RPMI7951 (cell line): ENCODE measurements at places on chromosomes 2 and 18.

DNA sequence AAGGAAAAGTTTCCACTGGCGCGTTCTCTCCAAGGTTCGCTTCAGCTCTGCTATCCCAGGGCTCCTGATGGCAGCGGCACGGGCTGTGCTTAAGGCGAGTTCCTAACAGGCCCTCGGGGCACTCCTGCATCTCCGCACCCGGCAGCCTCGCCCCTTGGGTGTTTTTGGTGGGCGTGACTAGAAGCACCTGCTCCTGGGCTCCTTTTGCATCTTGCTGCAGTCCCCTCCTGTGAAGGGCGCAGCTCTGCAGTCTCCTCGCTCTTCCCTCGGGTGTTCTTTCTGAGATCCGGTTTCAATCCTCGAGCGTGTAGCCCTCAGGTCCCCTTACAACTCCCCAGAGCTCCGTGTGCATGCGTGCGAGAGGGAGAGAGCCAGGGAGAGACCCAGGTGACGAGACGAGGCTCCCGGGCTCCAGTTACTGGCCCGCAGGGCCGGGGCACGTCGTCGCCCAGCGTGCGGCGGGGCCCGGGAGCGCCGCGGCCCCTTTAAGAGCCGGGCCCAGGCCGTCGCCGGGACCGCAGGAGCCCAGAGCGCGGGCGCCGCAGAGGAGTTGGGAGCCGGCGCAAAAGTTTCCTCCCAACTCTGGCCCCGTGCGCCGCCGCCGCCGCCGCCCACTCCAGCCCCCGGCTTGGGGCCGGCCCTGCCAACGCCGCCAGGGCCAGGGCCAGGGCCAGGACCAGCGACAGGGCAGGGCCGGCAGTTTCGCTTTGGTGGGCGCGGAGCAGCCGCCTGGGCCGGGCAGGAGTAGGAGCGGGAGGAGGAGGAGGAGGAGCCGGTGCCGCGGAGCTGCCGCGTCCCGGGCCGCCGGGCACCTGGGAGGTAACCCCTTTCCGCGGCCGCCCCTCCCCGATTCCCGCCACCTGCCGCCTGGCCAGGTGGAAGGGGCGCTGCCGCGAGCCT lies at the start of gene PARD3B:
Gene PARD3B (plus strand): TSS at position 515 of the 900 bp plus-strand sequence. CDS start 525 bp downstream, outside the sequence.
- peak; percentile 67 for DNase-seq

DNA sequence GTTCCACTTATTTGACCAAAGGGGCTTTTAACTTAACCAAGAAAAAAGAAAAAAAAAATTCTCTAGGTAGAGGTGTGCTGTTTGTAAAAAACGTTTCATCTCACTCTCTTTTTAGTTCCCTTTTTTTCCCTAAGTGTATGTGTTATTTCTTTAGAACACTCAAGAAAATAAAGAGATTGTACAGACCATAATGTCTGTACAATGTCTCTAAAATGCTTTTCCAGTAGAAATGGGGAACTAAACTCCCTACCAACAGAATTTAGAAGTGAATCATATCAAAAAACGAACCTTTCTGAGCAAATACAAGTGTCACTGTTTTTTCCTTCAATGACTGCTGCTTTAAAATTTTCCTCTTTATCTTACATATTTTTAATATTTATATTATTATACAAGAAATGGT lies 72.0 kb downstream of the CDH7 start:
- DNase-seq: no peak

DNA sequence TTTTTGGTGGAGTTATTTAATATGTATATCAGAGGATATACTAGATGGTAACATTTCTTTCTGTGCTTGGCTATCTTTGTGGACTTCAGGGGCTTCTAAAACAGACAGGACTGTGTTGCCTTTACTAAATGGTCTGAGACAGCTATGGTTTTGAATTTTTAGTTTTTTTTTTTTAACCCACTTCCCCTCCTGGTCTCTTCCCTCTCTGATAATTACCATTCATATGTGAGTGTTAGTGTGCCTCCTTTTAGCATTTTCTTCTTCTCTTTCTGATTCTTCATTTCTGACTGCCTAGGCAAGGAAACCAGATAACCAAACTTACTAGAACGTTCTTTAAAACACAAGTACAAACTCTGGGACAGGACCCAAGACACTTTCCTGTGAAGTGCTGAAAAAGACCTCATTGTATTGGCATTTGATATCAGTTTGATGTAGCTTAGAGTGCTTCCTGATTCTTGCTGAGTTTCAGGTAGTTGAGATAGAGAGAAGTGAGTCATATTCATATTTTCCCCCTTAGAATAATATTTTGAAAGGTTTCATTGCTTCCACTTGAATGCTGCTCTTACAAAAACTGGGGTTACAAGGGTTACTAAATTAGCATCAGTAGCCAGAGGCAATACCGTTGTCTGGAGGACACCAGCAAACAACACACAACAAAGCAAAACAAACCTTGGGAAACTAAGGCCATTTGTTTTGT lies 52.7 kb downstream of the SMAD4 start:
- peak; percentile 15 for DNase-seq

GRCh38 chr2:12005886-12006681 lies 259.7 kb downstream of the LPIN1 start:
- DNase-seq: peak; percentile 80

- no peak for DNase-seq
Measured at GRCh38 chr18:9885170-9886004, at the start of gene TXNDC2. TSS of gene TXNDC2 (plus strand) at chr18:9885973. CDS start at chr18:9886681, 708 bp downstream.

GRCh38 chr2:240981871-240982800 lies 16.3 kb upstream of the SNED1 start:
- no peak for DNase-seq

- DNase-seq: peak; percentile 20
Measured at GRCh38 chr2:118223992-118224894, 136.0 kb downstream of the INSIG2 start.

- no peak for DNase-seq
Measured at GRCh38 chr2:178632729-178633128, 152.5 kb downstream of the PLEKHA3 start.

- DNase-seq: peak; percentile 91
Measured at GRCh38 chr18:10420561-10421352, 33.7 kb upstream of the APCDD1 start.

- DNase-seq: no peak
Measured at GRCh38 chr18:22928339-22928738, 4.8 kb upstream of the RBBP8 start.

DNA sequence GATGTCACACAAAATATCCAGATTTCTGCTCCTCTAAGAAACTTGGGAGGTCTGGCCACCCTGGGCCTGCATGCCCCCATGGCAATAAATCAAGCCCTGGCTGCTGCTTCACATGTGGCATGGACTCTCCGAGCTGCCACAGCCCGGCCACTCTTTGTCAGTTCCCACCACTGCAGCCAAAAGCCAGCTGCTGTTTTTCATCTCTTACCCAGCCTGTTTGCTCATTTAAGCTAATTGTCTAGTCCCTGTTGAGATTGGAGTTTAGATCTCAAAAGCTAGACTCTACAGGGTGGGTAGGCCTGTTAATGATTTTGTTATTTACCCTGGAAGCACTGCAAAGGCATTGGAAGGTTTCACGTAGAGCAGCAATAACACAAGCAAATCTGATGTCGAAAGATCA lies 20.9 kb upstream of the ANXA4 start:
- DNase-seq: no peak

- DNase-seq: peak; percentile 50
Measured at GRCh38 chr18:49621717-49622351, 60.0 kb downstream of the LIPG start.

DNA sequence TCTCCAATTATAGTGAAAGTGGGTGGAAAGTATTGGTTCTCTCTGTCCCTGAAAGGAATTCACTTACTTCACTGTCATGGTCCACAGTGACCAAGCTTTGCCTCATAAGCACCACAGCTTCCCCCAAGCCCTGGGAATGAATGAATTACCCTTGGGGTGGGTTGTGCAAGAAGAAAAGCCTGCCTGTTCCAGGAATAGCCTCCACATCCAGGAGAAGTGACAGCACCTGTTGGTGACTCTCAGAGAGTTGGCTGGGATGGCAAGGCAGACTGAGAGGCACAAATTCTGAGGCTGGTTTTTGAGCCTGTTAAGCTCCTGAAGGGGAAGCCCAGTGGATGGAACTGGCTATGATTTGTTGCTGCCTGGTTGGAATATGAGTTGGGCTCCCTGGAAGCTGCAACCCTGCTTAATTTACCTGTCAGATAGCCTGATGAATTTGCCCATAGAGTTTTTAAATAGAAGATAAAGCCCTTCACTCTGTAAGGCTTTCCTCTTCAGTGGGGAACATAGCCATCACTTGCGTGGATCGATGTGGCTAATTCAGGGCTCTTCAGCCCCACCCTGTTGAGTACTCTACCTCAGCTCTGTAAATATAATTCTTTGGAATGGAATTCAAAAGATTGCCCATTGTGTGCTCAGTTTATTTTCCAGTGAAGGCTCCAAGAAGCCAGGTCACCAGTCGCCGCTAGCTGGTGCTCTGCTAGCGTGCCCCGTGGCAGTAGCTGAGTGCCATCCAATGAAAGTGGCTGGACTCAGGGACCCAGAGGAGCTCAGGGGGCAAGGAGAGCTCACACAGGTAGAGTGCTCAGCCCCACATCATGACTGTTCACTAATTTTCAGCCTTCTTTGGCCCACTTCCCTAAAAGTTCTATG lies 479.3 kb downstream of the IRS1 start:
- no peak for DNase-seq

DNA sequence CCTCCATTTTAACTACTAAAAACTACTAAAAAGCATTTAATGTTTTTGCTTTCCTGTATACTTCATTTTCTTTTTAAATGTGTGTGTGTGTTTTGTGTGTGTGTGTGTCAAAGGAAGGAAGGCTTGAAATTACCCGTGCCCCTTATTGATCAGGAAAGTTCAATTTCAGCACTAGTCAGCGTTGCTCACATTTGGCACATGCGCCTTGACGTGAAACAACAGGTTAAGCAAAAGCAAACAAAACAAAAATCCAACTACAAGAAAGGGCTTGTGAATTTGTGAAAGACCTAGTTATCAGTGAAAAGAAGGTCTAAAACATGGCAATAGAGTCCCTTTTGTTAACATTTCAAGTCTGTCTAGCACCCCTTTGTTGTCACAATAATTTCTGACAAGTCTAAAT lies 72.5 kb downstream of the KCNH7 start:
- DNase-seq: no peak

DNA sequence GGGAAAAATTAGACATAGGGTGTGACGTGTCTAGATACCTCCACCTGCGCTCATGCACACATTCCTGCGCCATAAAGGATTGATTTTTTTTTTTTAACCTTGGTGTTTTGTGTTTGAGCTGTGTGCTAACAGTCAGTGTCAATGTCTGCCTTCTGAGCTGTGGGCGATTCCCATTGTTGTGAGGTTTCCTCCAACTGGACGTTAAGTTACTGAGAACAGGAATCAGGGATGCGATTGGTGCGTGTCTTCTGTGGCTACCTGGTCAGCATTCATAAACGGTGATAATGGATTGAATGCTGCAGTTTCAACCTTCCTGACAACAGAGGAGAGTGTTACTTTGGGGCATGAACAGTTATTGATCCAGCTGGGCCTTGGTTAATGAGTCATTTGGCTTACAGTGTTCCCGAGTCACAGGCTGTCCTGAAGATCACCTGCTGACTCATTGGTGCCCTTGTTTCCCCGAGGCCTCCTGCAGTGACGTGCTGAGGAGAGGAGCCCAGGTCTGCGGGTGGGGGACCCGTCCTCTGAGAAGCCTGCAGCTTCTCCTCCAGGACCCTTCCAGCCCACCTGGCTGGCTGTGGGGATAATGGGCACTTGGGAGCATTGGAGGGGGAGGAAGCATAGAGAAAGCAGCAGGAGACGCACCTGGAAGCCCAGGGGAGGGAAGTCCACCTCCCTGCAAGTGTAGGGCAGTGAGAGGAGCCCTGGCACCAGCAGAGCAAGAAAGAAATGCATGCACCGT lies 25.8 kb upstream of the CABYR start:
- DNase-seq: peak; percentile 48

DNA sequence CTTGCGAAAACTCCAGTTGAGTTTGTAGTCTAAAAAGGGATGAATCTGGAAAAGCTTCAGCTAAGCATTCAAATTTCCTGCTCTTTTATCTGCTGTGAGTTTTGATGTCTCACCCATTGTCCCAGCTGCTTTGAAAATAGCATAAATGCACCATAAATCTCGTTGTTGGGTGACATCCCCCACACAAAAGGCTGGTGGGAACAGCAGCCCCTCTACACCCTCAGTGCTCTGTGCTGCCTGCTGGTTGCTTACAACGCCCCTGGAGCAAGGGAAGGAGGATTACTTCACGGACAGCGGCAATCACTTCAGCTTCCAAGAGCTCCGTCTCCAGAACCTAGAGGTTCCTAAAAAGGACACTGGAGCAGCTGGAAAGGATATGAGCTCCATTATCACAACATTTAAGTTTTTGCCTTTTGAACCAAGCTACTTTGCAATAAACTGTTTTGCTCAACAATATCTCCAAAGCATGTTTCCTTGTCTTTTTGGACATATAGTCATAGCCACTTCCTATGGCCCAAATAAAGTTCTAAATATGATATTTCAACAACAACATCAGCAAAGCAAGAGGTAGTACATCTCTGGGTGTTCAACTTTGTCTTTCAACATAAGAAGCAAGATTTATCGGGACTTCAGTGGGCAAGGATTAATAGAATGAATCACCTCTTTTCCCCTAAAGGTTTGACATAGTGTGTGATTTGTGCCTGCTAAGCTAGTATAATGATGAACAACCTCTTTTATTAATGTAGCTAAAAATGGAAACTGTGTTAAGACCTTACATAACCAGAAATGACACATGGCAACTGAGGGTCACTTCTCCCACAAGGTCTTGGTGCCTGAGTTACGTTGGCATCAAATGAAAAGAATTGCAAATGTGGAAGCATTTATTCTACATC lies 413.5 kb downstream of the TXNL1 start:
- no peak for DNase-seq

- DNase-seq: peak; percentile 43
Measured at GRCh38 chr2:54176577-54176976, 61.2 kb downstream of the ACYP2 start.

GRCh38 chr2:48147719-48148118 lies 241.4 kb upstream of the FBXO11 start:
- no peak for DNase-seq

DNA sequence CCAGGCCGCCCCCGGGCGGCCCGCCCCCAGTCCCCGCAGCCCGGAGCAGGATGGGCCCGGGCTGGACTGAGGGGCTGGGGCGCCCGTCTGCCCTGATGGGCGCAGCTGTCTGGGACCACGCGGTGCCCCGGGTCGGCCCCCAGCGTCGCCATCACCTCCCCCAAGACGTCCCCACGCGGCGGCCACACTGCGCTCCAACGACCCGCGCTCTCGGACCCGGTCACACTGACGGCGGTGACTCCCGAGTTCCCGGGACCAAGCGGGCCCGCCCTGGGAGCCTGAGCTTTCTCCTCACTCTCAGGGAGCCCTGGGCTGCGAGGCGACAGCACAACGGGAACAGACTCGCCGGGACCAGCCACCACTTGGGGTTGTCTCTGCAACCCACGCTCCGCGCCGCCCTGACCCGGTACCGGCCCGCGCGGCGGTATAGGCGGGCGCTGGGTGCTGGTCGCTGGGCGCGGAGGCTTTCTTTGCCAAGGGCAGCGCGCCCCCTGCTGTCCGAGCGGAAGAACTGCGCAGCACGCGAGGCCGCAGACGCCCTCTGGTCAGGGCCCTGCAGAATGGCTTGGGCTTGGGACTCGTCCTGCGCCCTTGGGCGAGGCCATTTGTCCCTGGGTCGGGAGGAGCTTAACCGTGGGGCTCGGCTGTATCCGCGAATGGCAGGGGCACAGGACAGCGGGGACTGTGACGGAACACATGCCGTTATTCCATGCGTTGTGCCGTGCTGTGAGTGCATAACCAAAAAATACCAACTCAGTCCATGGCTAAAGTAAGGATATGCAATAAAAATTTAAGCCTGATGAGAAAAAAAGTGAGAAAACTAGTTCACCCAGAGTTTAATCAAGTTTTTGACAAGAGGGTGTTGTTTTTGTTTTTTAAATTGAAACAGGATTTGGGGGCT lies 54.8 kb upstream of the ANKRD62 start:
- DNase-seq: peak; percentile 66
